ENCODE measurements at places on chromosomes 1 and 21. TPM values are rescaled to one million over a fixed set of nuclear protein-coding genes. Genes with fewer than 3 reads are reported as not detected.

Gene EPHB2
- not detected for total RNA-seq

Gene PCP4L1
- total RNA-seq: not detected

Gene WDR64
- not detected for total RNA-seq

Gene KRTAP13-3
- not detected for total RNA-seq

Gene C1orf56
- total RNA-seq: 1.0 TPM

Gene GBP7
- total RNA-seq: not detected

Gene GSTM5
- 0.18 TPM for total RNA-seq

Gene OLIG2
- total RNA-seq: not detected

Gene COL6A2
- total RNA-seq: 1.9 TPM

Gene CHAF1B
- total RNA-seq: 31.5 TPM

Gene SPRR2E
- total RNA-seq: not detected

Gene AXDND1
- not detected for total RNA-seq

Gene S100A7A
- not detected for total RNA-seq

Gene CD160
- total RNA-seq: 0.25 TPM

Gene TMEM240
- 1.1 TPM for total RNA-seq

Gene PADI2
- total RNA-seq: 0.14 TPM

Gene MPZ
- 2.7 TPM for total RNA-seq

Gene LAPTM5
- total RNA-seq: 371 TPM

Gene FOXD2
- total RNA-seq: 0.27 TPM

Gene S100A8
- total RNA-seq: not detected

Gene TYW3
- total RNA-seq: 25.0 TPM

Gene DIO1
- total RNA-seq: not detected

Gene ANXA9
- not detected for total RNA-seq

Gene PCAT6
- not detected for total RNA-seq

Gene EFNA1
- total RNA-seq: not detected

Gene CRNN
- not detected for total RNA-seq

Measured in T-helper 2 cell treated with Interferon-gamma antibody and Interleukin-4, amounts not matched to agents 100 ng/mL and 5 ng/mL, for 36 hours (primary cell).